ENCODE measurements at places on chromosomes 4 and X.

DNA sequence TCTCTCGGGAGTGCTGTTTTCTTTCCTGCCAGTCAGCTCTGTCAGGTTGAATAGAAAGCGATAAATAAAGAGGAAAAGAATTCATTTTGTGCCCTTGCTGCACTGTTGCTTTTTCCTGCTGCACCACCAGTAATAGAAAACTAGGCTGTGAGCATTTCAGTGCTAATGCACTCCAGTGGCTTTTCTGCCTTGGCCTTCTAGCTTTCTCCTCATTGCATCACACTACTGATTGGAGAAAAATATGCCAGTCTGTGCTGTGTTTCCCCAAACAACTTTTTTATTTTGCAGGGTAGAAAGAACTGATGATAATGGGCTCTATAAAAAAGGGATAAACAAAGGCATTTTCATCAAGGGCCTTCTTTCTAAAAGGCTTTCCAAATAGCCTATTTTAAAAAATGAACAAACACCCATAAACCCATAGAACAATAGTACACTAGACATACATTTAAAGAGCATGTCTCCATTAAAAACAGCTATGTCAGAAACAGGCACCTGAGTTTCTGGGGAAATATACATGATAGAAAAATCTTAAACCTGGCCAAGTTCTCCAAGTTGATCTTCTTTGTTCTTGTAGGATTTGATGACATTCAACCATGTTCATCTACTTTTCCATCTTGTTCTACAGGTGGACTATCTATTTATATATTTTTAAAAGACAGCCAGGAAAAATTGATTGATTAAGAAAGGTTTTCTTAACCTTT lies 86.3 kb downstream of the GPRIN3 start:
- no peak for DNase-seq

GRCh38 chr4:4457803-4458553 lies 71.1 kb downstream of the NSG1 start:
- DNase-seq: no peak

DNA sequence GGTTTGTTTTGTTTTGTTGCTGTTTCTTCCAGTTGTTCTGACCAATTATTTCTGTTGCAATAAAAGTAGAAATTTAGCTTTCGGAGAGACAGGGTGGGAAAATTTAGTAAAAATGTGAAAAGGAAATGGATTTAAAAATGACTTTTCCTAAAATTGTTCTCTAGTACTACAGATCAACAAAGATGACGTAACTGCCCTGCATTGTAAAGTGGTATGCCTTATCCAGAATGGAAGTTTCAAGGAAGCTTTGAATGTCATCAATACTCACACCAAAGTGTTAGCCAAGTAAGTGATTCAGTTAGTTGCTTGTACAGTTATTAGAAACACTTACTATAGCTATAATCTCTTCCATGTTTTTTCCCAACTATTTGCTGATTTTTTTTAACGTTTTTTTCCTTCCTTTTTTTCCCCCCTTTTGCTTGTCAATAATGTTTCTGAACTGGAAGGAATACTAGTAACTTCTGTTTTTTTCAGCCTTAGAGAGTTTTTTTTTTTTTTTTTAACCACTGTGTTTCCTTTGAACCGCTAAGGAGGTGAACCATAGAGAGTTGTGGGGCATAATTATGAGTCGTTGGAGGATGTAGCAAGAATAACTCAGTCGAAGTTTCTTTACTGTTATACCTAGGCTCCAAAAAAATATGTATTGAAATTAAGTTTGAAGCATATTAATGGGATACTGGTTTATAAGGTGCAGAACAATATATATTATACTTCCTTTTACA lies 2.2 kb downstream of the SRP72 start:
- no peak for DNase-seq

GRCh38 chr4:140367738-140368137 lies 5.7 kb upstream of the SCOC start:
- no peak for DNase-seq

DNA sequence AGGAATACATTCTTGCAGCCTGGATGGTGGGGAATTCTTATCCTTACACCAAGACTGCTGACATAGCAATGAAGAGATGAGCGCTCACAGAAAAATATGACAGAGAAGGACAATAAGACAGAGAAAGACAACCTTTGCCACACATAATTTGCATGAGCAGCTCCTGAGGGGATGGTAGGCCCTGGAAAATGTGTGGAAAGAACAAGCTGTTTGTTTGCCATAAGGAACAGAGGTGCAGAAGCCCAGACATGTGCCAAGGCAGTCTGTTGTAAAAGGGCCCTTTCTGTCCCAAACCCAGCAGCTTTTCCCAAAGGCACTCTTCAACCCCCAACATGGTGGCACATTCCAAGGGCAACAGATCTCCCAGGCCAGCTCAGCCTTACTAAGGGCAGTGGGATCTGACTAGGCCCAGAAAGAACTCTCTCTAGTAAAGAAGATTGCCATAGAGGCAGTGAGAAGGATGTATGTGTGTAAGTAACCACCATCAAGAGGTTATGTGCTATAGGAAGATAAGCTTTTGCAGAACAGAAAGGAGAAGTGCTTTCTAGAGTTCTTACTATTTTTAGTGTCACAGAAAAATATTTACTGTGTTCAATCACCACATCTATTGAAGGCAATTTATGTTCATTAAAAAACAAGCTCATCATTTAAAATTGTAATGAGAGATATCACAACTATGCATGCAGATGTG lies 287.0 kb upstream of the RASGEF1B start:
- DNase-seq: no peak

DNA sequence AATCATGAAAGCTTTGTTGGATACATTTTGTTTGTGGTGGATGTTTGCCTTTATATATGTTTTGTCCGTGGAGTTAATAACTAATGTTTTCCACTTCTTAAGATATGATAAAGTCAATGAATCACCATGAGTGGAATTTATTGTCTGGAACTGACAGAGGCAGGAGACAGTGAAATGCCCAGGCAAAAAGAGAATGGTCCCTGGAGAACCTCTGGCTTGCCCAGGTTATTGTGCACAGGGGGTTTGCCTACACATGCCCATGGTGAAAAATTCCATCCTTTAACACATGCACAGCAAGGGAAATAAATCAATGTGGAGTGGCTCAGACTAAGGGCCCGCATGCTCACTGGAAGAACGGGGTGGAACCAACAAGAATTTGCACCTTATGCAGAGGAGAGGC lies 964.3 kb upstream of the GRIA3 start:
- no peak for DNase-seq

DNA sequence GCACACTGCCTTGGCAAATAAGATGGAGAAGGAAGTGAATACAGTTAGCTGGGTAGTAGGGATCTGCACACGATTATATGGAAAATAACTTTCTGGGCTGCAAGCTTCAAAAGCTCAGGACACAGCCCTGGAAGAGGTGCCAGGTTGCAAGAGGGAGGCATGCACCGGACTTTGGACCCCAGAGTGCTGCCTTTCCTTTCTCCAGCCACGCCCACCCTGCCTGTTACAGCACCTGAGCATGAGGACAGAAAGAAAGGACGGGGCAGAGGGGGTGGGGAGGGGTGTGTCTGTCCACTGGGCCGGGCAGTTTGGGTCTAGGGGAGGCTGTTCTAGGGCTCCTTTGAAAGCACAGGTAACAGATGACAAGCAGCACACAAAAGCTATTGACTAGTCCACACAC lies 152.8 kb downstream of the ENPP6 start:
- no peak for DNase-seq

DNA sequence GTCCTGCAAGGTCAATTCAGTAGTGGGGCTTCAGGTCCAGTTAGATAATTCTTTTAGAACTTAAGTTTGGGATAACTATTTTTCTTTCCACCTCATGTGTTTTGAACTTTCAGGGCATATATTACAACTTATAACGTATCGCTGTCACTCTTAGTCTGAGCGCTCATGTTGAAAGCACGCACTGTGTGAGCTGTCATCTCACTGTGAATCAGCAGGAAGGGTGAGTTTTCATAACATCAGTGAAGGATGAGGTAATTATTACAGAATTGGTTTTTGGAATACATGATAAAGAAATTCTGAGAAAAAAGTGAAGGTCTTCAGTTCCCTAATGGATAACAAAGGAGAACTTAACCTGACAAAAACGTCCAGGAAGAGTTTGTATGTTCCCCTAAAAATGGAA lies 45.1 kb upstream of the SLC4A4 start:
- no peak for DNase-seq

- no peak for DNase-seq
Observed at GRCh38 chrX:39513836-39514235, 583.9 kb downstream of the BCOR start.

DNA sequence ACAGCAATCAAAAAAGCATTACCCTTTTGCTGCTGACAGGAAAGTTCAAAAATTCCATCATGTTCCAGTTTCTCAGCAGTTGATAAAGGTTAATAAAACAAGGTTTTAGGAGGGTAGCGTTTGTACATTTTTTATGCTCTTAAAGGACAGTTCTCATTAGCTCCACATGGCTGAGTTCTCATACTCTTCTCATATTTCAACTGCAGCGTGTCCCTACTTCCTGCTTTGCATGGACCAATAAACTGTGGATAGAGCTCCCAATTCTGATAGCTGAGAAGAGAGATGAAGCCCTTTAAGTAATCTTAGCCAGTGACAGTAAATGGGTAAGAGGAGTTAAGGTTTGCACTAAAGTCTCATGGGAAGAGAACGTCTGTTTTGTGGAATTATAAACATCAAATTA lies 53.5 kb downstream of the SPANXA2 start:
- DNase-seq: no peak

DNA sequence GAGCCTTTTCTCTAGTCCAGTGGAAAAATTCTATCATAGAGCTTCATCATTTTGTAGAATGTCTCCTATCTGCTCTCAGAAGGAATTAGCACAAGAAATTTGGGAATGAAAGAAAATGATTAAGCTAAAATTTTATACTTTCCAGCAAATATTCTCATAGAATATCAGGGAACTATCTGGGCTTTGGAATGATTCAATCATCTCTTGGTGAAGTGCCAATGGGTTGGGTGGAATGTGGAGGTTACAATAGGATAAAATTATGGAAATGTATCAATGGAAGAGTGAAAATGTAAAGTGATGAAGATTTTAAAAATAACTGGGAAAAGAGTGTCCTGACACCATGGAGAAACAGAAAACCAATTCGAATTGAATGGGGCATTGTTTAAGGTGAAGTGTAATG lies 119.0 kb upstream of the MID1 start:
- DNase-seq: no peak

All from hematopoietic multipotent progenitor cell treated with erythropoietin and hydrocortisone succinate and interleukin-3 and kit ligand, for 15 days (in vitro differentiated cells).